ENCODE measurements at places on chromosomes 12 and 14.

GRCh38 chr14:87264272-87264785 is 728.7 kb downstream of the GALC start:
- DNase-seq, result no peak

GRCh38 chr14:35409595-35409994 is 5.0 kb upstream of the NFKBIA start:
- no peak for DNase-seq

DNA sequence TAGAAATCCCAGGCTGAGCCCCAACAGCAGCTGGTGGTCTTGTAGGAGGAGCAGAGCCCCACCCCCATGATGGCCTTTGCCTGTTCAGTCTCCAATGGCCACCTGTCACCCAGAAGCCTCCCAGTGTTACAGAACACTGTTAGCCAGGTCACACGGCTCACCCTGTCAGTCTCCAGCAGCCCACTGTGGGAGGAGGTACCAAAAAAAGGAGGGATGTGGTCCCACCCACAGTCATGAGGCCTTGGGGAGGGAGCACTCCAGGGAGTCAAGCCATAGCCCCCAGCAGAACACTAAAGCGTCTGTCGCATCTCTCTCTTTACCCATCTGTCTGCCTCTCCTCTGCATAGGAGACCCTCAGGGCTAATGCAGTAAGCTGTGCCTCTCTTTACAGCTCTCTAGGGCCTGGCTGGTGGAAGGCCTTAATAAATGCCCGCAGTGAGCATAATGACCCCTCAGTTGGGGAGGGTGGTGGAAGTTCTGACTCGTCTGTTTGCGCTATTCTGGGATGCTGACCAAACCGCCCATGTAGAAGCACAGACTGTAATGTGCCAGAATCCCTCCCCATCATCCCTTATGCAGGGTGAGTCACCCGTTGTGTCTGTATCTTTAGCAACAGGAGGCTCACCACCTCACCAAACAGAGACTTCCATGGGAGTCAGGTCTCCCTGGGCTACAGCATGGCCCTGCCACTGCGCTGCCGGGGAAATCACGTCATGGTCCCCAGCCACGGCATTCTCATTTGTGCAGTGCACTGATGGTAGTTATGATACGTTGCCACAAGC is 14.6 kb downstream of the C14orf132 start:
- no peak for DNase-seq

DNA sequence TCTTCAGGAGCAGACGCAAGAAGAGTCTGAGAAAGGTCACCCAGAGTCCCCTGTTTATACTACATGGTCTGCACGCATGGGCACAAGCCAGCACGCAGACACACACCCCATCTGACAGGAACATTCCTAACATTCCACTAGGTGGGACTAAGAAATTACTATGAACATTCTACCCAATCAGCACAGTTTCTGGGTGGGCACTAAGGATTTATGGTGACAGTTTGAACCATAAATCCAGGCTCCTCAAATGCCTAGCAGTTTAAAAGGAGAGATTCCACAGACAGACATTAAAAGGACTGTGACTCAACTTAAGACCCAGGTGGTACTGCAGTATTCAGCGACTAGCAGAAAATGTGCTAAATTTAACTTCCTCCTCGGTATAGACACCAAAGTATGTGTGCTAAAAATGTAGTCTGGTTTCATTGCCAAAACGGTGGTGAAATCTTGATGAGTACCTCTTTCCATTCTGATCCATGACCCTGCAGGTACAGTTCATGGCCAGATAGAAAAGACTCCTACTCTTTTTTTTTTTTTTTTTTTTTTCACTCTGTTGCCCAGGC is 16.2 kb downstream of the ABHD4 start:
- DNase-seq, result no peak

- peak; percentile 55 for DNase-seq
Measured at GRCh38 chr12:80763874-80764273, 47.2 kb downstream of the MYF5 start.

GRCh38 chr12:102302553-102302952 is 104.9 kb upstream of the PMCH start:
- no peak for DNase-seq

DNA sequence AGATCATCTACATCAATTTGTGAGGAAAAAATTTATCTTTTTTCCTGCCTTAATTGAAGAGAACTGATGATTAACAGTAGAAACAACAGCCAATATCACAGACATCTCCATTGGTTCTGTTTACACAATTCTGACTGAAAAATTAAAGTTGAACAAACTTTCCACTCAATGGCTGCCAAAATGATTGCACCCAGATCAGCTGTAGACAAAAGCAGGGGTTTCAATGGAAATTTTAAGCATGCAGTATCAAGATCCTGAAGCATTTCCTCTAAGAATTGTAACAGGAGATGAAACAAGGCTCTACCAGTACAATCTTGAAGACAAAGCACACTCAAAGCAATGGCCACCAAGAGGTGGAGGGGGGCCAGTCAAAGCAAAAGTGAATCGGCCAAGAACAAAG is 231.6 kb upstream of the KRR1 start:
- DNase-seq, result no peak

GRCh38 chr14:79134361-79134760 is 964.2 kb downstream of the NRXN3 start:
- no peak for DNase-seq

DNA sequence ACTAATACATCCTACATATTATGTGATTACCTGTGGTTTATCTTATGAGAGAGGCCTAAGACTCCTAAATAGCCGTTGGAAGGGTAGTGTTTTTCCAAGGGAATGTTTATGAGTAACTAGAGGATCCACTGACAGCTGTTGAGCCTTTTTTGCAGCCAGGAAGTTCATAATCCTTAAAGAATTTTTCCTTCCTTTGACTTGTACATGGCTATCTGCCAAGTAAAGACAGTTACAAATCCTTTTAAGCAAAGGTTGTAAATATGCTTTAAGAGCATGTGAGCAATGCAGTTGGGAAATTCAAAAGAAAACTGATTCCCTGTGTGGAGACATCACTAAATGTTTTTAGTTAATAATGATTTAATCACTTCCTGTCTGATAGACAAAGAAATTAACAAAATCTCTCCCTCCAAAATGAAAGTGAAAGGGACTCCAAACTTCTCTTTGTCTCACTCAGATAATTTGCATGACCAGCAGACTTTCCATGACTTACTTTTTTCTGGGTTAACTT is 333.8 kb downstream of the PDZRN4 start:
- DNase-seq, result no peak

DNA sequence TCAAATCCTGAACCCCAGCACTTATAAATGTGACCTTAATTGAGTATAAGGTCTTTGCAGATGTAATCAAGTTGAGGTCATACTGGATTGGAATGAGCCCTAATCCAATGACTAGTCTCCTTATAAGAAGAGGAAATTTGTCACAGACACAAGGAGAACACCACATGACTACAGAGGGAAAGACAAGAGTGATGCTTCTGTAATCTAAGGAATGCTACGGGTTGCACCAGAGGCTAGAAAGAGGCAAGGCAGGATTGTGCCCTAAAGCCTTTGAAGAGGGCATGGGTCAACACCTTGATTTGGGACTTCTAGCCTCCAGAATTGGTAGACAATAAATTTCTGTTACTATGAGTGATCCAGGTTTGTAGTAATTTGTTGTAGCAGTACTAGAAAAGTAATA is 135.0 kb downstream of the FOXG1 start:
- no peak for DNase-seq

DNA sequence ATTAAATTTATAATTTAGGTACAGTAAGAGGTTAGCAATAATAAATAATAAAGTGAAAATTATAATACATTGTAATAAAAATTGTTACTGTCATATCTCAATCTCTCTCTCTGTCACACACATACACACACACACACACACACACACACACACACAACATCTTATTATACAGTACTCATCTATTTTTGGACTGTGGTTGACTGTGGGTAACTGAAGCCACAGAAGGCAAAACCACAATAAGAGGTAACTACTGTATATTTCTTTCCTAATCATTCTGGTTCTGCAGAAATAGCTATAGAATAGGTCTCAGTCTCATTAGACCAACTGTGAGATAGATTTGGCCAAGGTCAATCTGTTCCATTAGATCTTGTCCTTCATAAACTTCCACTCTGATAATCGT is 33.1 kb upstream of the PTPRO start:
- no peak for DNase-seq

DNA sequence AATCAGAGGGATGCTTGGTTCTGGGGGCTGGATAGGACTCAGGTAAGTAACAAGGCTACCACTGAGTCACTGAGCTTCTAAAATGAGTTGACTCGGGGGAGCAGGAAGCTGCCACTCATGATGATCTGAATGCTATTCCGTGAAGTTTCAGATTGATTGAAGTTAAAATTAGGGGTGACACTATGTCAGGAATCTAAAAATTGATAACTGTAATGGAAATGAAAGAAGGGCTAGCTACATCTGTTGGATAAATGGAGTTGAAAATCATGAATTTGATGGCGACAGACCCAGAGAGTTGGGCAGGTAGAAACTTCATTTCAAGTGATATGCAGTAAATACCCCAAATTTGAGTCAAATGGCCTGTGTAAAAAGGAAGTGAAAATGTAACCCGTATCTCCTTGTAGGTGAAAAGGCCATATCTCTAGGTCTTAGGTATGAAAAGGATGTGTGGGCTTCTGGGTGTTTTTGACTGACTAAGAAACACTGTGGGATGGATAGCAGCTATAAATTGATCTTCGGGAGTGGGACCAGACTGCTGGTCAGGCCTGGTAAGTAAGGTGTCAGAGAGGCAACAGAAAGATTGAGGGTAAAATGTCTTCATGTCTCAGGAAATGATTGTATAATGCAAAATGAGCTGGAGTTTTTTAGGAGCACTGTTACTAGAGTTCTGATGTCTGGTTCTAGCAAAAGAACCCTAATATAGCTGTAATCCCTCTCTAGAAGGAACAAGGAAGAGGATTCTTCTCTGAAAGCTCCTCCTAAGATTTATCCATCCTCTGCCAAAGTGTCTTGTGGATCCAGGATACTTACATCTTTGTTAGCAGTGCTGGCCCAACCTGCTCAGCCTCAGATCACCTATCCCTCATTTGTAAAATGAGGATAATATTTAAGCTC is 57.3 kb downstream of the DAD1 start:
- DNase-seq, result no peak

DNA sequence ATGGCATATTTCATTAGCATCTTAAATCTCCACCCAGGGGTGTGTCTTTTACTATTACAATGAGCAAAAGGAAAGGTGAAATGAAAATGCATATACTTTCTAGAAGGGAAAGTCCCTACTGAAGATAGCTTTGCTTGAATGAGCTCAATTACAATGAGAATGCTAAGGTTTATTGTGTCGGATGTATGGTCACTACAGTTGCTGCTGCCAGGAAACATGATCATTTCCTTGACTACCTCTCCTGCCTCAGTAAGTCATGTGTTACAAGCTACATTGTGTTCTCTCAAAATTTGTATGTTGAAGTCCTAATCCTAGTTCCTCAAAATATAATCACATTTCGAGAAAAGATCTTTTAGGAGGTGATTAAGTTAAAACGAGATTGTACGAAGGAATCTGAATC is 322.2 kb downstream of the MDGA2 start:
- DNase-seq, result no peak

DNA sequence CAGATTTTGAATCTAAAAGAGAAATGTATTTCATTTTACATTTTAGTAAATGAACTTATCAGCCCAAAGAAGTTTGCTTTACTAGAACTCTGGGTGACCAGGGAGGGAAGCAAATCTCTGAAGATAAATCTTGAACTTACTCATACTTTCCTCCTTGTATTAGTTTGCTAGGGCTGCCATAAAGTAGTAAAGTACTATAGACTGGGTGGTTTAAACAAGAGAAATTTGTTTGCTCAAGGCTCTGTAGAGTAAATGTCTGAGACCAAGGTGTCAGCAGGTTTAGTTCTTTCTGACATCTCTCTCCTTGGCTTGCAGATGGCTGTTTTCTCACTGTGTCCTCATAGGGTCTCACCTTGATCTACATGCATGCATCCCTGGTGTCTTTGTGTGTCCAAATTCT is 926.0 kb downstream of the DIO2 start:
- no peak for DNase-seq

- DNase-seq, result no peak
Measured at GRCh38 chr14:39240769-39241168, 7.1 kb downstream of the MIA2 start.

- no peak for DNase-seq
Measured at GRCh38 chr12:110176745-110177144, 52.6 kb downstream of the IFT81 start.

DNA sequence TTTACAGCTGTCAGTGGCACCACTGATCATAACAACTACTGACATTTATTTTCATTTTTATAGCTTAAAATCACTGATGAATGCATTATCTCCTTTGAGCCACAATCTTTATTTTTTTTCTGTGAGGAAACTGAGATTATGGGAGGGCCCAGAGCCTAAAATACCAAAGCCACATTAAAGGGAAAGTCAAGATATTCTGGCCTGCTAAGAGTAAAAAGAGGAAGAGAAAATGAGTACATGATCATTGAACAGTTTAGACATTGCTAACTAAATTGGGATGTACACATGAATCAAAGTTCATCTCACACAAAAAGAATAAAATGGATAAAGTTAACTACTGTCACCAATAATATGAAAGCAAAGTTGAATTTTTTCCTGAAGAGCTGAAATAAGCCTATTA is 170.5 kb upstream of the GARIN2 start:
- no peak for DNase-seq

DNA sequence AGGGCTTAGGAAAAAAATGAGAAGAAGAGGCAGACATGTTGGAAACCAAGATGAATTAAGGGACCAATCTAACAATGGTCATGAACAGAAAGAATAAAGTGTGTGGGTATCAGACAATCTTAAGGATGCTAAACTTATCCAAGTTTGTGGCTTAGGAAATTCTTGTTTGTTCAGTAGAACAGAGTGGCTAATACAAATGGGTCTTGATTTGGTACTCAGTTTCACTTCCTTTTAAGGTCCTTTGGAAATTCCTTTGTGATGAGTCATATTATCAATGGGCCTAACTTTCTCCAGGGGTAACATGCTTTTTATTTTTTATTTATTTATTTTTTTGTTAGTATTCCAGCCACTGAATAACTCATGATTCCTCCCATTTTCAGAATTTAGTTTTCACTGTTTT is 1154.7 kb upstream of the FLRT2 start:
- DNase-seq, result no peak

- DNase-seq, result no peak
Measured at GRCh38 chr12:33724867-33725266, 285.2 kb upstream of the SYT10 start.

GRCh38 chr14:32661216-32661615 is 277.5 kb upstream of the NPAS3 start:
- DNase-seq, result no peak

All from NT2/D1 (cell line).